ENCODE measurements at places on chromosomes 12 and 14.

DNA sequence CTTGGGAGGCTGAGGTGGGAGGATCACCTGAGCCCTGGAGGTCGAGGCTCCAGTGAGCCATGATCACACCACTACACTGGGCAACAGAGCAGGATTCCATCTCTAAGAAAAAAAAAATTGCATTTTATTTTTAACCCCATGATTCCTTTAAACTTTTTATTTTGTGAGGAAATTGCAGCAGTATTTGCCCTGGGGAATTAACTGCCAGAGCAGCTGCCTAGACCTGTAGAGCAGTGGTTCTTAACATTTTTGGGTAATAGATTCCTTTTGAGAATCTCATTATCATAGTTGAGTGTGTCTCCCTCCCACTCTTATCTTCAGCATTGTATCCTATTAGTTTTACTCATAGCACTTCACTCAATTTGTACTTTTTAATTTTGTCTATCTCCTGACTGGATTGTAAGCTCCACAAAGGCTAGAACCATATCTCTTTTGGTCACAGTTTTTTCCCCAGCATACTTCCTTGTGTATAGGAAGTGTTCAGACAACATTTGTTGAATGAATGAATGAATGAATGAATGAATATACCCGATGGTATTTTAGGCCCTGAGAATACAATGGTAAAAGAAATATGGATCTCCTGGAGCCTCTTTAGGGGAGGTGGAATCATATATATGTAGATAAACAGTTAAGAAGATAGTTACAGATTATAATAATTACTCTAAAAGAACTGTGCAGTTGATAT, 40.6 kb downstream of the BRMS1L start:
- H3K4me1 ChIP-seq = no peaks in the 10 kb centered on the region
- H3K4me3 ChIP-seq = no peak overlapping the region
- no peak overlapping the region for H3K27ac ChIP-seq
- peaks cover 3% of the 10 kb centered on the region for H3K36me3 ChIP-seq

DNA sequence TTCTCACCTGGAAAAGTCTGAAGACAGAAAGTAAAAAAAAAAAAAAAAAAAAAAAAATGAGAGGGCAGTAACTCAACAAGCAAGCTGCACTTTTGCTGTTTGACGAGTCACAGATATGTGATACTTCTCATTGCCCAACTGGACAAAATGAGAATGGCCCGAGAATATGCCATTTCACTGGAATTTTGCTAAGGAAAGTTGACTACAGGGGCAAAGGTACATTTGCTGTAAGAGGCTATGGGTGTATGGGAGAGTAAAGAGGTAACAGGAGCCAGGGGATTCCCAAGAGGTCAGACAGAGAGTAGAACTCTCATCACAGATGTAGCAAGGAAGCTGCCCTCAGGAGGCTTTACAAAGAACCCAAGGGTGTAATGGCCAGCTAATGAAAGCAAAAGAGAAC, 22.9 kb downstream of the KIF21A start:
- H3K27me3 ChIP-seq = no peaks in the 10 kb centered on the region
- no peak overlapping the region for H3K27ac ChIP-seq
- no peak overlapping the region for H3K4me3 ChIP-seq
- DNase-seq = no peak
- no peaks in the 10 kb centered on the region for H3K36me3 ChIP-seq

- H3K4me3 ChIP-seq = no peak overlapping the region
These were observed 39.5 kb downstream of the GALNT16 start for GRCh38 chr14:69299286-69300035.

DNA sequence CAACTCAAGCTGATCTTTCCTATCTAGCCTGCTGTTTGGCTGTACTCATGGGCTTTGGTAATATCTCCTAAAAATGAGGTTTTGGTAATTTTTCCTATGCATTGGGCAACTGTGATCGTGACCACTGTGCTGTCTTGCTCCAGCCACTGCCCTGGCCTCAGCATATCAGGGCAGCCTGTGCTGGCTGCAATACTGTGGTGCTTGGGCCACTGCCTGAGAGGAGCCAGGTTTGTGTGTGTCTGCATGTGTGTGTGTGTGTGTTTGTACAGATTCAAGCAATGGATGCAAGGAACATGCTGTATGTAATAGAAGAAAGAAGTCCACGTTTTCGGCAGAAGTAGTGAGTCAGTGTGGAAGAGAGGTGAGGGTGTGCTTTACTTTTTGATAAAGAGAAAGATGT, 13.0 kb downstream of the ERG28 start:
- H3K4me1 ChIP-seq = peaks cover 18% of the 10 kb centered on the region
- DNase-seq = no peak
- H3K36me3 ChIP-seq = peaks cover 14% of the 10 kb centered on the region

DNA sequence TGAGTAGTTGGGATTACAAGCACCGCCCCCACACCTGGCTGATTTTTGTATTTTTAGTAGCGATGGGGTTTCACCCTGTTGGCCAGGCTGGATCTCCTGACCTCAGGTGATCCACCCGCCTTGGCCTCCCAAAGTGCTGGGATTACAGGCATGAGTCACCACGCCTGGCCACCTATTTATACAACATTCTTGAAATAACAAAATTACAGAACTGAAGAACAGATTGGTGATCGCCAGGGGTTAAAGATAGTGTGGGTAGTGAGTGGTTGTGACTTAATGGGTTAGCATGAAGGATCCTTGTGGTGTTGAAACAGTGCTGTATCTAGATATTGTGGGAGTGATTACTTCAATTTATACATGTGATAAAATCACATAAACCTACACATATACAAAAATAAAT, 7.4 kb downstream of the GLIPR1L1 start:
- DNase-seq = no peak
- H3K27ac ChIP-seq = no peak overlapping the region
- H3K4me1 ChIP-seq = no peaks in the 10 kb centered on the region

DNA sequence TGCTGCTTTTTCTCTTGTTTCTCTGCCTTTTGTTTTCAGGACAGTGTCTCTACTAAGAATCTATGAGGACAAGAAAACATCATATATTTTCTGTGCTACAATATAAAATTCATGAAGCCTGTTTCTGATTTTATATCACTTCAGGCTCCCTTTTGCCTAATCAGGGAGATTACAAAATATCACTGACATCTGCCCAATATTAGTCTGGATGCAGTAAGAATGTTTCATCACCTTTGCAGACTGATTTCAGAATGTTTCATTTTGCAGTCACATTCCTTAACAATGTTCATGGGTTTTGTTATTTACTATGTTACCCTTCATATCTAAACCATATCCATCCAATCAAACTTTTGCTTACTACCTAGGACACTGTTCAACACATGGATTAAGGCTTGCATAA, 491 bp upstream of the CLEC6A start:
- H3K27me3 ChIP-seq = no peaks in the 10 kb centered on the region
- H3K27ac ChIP-seq = no peak overlapping the region
- no peak for DNase-seq
- H3K4me3 ChIP-seq = no peak overlapping the region
- H3K4me1 ChIP-seq = no peaks in the 10 kb centered on the region

DNA sequence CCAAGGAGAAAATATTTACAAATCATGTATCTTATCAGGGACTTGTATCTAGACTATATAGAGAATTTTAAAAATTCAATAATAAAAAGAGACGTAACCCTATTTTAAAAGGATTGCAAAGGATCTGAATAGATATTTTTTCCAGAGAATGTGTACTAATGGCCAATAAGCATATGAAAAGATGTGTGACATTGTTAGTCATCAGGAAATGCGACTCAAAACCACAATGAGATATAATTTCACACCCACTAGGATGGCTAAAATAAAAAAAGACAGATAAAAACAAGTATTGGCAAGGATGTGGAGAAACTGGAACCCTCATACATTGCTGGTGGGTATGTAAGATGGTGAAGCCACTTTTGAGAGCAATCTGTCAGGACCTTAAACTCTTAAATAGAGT, 141.9 kb upstream of the BMP4 start:
- DNase-seq = no peak
- no peak overlapping the region for H3K27ac ChIP-seq
- H3K4me1 ChIP-seq = no peaks in the 10 kb centered on the region
- H3K4me3 ChIP-seq = no peak overlapping the region

- H3K27ac ChIP-seq = no peak overlapping the region
- H3K27me3 ChIP-seq = no peaks in the 10 kb centered on the region
- H3K36me3 ChIP-seq = no peaks in the 10 kb centered on the region
- no peak overlapping the region for H3K4me3 ChIP-seq
- DNase-seq = no peak
- H3K4me1 ChIP-seq = no peaks in the 10 kb centered on the region
These were observed 9.2 kb upstream of the PYROXD1 start for GRCh38 chr12:21428241-21428640.

GRCh38 chr14:92551044-92551841, 37.7 kb downstream of the RIN3 start:
- no peak overlapping the region for H3K4me3 ChIP-seq
- H3K27ac ChIP-seq = no peak overlapping the region
- no peak for DNase-seq
- no peaks in the 10 kb centered on the region for H3K4me1 ChIP-seq
- H3K27me3 ChIP-seq = no peaks in the 10 kb centered on the region

- peak; percentile 43 for DNase-seq
- no peaks in the 10 kb centered on the region for H3K27me3 ChIP-seq
- no peaks in the 10 kb centered on the region for H3K4me1 ChIP-seq
- no peak overlapping the region for H3K4me3 ChIP-seq
- H3K36me3 ChIP-seq = no peaks in the 10 kb centered on the region
These were observed 90.3 kb downstream of the C12orf75 start for GRCh38 chr12:105420659-105421240.

GRCh38 chr12:98228683-98229539, 286.5 kb upstream of the TMPO start:
- H3K36me3 ChIP-seq = no peaks in the 10 kb centered on the region
- H3K27me3 ChIP-seq = no peaks in the 10 kb centered on the region
- H3K4me3 ChIP-seq = no peak overlapping the region

- no peaks in the 10 kb centered on the region for H3K36me3 ChIP-seq
- no peak overlapping the region for H3K4me3 ChIP-seq
- H3K27me3 ChIP-seq = peaks cover 4% of the 10 kb centered on the region
- H3K4me1 ChIP-seq = no peaks in the 10 kb centered on the region
These were observed 49.8 kb downstream of the SLC6A12 start for GRCh38 chr12:164207-164606.

DNA sequence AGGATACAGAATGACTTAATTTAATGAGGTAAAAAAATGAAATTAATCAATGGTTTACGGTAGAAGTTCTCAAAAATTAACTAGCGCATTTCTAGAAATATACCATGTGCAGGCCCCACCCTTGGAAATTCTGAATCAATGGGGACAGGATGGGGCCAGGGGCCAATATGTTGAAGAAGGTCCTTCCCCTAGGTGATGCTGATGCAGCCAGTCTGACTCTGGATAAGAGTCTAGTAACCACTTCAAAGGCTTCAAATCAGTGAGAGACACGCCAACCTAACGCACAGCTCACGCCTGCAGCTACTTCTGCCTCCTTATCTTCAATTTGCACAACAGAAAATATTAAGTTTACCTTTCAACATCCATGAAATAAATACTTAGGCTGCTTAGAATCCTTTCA, 14.9 kb downstream of the GIT2 start:
- DNase-seq = no peak
- peaks cover 20% of the 10 kb centered on the region for H3K36me3 ChIP-seq
- no peaks in the 10 kb centered on the region for H3K27me3 ChIP-seq

DNA sequence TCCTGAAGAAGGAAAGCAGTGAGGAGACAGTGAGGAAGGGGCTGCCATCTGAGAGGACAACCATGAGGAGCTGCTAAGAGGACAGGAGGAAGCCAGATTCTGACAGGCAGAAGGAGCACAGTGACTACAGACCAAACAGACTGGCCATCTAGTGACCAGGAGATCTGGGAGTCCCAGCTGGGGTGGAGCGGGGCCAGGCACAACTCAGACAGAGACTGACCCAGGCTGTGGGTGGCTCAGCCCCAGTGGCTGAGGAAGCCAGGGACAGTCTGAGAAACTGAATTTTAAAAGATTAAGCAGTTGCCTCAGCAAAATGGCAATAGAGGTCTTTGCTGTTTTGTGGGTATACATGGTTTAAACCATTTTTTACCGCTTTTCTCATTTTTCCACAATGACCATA, 28.9 kb downstream of the LRRC74A start:
- no peak overlapping the region for H3K4me3 ChIP-seq
- DNase-seq = no peak
- H3K27ac ChIP-seq = no peak overlapping the region
- no peaks in the 10 kb centered on the region for H3K4me1 ChIP-seq
- H3K36me3 ChIP-seq = no peaks in the 10 kb centered on the region
- no peaks in the 10 kb centered on the region for H3K27me3 ChIP-seq

DNA sequence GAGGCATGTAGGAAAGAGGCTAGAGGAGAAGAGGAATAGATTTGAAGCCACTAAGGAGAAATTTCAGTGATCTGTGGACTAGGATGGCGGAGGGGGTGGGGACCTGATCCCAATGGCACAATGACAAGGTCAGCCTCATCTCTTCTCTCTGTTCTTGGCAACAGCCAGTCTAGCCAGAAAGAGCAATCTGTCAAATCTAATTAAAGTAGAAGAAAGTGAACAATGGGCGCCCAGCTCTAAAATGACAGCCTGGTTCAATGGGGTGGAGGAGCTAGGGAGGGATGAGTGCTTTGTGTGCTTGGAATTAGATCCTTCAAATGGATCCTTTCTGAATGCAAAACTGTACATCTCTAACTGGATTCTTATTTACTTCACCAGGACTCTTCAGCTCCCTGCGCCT, 37.2 kb upstream of the TUBA1C start:
- H3K27ac ChIP-seq = no peak overlapping the region
- H3K36me3 ChIP-seq = no peaks in the 10 kb centered on the region
- no peak for DNase-seq

- H3K27ac ChIP-seq = no peak overlapping the region
- no peaks in the 10 kb centered on the region for H3K4me1 ChIP-seq
- H3K36me3 ChIP-seq = no peaks in the 10 kb centered on the region
- H3K27me3 ChIP-seq = no peaks in the 10 kb centered on the region
- DNase-seq = no peak
These were observed 27.3 kb upstream of the KLRF1 start for GRCh38 chr12:9799961-9800360.

GRCh38 chr12:29427964-29428363, 47.0 kb upstream of the ERGIC2 start:
- H3K4me3 ChIP-seq = no peak overlapping the region
- DNase-seq = no peak
- H3K27me3 ChIP-seq = no peaks in the 10 kb centered on the region
- no peak overlapping the region for H3K27ac ChIP-seq
- no peaks in the 10 kb centered on the region for H3K4me1 ChIP-seq

DNA sequence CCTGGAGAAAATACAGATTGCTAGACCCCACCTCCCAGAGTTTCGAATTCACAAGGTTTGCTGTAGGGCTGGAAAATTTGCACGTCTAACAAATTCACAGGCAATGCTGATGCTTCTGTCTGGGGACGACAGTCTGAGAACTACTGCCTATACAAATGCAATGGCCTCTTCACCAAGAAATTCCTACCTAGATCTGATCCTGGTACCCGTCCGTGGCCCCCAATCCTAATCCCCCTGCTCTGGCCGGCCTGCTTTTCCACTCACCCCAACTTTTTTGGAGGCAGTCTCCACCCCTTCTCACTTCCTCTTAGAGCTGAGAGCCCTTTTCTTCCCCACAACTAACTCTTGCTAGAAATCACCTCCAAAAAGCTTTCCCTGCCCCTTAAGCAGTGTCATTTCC, 3.1 kb upstream of the SSH1 start:
- no peak overlapping the region for H3K27ac ChIP-seq
- DNase-seq = no peak
- no peaks in the 10 kb centered on the region for H3K36me3 ChIP-seq
- no peaks in the 10 kb centered on the region for H3K27me3 ChIP-seq
- H3K4me3 ChIP-seq = no peak overlapping the region

- H3K4me3 ChIP-seq = no peak overlapping the region
- H3K27ac ChIP-seq = no peak overlapping the region
- no peaks in the 10 kb centered on the region for H3K4me1 ChIP-seq
- DNase-seq = no peak
- no peaks in the 10 kb centered on the region for H3K27me3 ChIP-seq
These were observed 28.3 kb upstream of the TEAD4 start for GRCh38 chr12:2930865-2931264.
